ENCODE measurements at places on chromosomes 2 and 18.

DNA sequence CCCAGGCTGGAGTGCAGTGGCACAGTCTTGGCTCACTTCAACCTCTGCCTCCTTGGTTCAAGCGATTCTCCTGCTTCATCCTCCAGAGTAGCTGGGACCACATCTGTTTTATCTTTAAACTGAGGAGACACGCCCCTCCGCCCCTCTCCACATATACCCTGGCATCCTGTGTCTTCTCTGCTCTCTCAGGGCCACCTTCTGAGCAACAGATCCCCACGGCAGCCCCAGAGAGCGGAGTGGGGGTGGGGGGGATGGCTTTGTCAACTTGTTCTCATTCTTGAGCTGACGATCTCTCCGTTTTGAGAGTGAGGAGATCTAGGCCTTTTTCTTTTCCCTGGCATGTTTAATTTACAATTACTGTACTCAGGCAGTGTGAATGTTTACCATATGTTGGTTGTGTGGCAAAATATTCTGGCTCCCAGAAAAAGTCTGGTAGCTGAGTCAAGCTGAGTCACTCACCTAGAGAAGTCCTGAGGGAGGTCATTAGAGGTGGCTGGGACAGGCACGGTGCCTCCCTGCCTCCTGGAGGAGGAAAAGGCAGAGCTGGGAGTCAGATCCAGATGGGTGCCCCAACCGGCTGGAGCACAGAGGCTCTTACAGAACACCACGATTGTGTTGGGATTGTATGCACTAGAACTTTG, 19.5 kb upstream of the ID2 start:
- DNase-seq: no peak

DNA sequence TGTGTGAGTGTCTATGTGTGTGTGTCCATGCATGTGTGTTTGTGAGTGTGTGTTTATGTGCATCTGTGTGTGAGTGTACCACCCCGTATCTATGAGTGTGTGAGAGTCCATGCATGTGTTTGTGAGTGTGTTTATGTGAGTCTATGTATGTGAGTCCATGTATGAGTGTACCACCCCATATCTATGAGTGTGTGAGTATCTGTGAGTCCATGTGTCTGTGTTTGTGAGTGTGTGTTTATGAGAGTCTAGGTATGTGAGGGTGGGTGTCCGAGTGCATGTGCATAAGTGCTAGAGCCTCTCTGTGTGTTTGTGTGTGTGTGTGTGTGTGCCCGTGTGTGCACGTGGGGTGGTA, 86.0 kb upstream of the ATG16L1 start:
- peak; percentile 60 for DNase-seq

- DNase-seq: no peak
Measured at GRCh38 chr2:132446444-132446843, 29.8 kb downstream of the GPR39 start.

- DNase-seq: no peak
Measured at GRCh38 chr2:7262727-7263126, 345.5 kb downstream of the RNF144A start.

DNA sequence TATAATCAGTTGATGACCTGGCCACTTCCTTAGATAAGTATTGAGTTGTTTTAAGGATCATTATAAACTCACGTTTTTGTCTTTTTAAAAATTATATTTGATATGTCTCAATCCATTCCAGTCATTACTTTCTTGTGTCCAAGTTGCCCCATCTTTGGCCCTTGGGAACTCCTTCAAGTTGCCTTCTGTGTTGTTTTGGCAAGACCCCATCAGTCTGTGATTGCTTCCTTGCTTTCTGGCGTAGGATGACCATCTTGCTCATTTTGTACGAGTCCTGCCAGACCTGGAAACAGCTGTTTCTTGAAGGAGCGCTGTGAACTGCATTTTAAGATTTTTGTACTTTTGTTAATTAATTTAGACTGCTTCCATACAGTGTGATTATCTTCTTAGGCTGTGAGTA, 68.9 kb upstream of the ITM2C start:
- no peak for DNase-seq

DNA sequence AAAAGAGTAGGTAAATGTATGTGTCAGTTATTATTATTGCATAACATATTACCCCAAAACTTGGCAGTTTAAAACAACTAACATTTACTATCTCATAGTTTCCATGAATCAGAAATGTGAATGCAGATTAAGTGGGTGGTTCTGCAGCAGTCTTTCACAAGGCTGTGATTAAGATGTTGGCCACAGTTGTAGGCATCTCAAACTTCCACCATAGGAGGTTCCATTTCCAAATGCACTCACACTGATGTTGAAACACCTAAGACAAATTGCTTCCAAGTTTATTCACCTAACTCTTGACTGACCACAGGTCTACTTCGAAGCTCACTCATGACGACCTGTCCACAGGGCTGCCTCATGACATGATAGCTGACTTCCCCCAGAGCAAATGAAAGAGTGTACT, 360.8 kb downstream of the GRB14 start:
- no peak for DNase-seq

- peak; percentile 22 for DNase-seq
Measured at GRCh38 chr2:108182489-108182888, 57.3 kb upstream of the SULT1C3 start.

GRCh38 chr2:204449977-204450376, 95.3 kb upstream of the PARD3B start:
- DNase-seq: no peak

DNA sequence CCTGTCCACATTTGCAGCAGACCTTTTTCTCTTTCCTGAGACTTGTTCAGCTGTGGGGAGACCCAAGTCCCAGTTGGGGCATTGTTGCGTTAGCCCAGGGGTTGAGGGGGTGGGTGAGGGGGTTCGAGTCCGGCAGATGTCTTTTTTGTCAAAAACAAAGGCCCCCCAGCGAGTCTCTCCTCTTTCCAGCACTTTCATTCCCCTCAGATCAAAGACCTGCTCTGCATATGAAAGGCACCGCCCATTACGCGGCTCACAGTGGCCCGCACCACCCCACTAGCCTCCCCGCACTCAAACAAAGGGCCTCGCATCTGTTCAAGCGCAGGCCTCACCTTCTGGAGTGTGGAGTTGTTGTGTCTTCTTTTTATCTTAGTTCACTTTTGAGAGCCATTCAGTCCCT, 25.2 kb downstream of the TRABD2A start:
- DNase-seq: no peak

- no peak for DNase-seq
Measured at GRCh38 chr2:148533685-148534084, 110.9 kb upstream of the EPC2 start.

DNA sequence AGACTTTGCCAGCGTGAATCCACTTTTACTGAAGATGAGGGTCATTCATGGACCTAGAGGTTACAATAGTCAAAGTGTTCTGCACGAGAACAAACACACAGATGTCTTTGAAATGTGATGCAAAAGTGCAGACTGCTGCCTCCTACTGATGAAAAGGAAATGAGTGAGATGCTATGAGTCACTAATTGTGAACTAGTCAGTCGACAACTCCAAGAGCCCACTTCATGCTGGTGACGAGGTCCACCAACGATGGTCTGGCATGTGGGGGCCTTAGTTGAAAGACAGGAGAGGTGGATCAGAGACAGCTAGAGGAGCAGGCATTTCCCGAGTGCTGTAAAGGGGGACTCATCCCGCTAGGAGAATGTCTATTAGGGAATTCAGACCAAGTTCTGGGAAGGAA, 17.1 kb upstream of the ZNF236 start:
- no peak for DNase-seq

GRCh38 chr2:177667626-177668025, 275.1 kb downstream of the AGPS start:
- no peak for DNase-seq

GRCh38 chr2:43490252-43490786, 105.5 kb downstream of the THADA start:
- no peak for DNase-seq

DNA sequence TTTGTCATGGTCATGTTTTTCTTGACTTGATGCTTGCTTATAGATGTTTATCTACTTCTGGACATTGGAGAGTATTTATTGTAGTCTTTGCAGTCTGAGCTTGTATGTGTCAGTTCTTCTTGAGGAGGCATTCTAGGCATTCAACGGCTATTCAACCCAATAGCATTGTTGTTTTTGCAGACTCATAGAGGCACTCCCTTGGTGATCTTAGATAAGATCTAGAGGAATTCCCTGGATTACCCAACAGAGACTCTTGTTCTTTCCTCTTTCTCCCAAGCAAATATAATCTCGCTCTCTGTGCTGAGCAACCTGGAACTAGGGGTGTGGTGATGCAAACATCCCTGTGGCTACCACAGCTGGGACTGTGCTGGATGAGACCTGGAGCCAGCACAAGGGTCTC, 40.4 kb downstream of the SYT4 start:
- DNase-seq: no peak

DNA sequence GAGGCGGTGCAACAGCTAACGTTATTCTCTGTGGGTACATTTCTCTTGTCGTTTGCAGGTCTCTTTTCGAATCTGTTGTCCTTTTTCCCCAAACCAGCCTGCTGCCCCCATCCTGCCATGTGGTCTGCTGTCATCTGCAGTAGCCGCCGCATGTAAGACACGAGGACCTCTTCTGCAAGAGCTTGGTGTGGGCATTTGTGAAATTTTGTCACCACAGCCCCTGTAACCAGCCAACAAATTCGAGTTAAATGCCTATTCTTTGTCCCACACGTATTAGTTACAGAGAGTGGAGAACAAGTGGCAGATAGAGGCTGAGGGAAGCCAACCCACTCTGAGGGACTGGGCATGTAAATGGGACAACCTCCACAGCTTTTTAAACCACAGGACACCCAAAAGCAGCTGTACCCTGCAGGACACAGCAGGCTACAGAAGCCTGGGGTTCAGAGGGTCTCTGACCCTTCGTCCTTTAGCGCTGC, 35.0 kb downstream of the ITGA6 start:
- DNase-seq: no peak

GRCh38 chr18:11454040-11454439, 155.4 kb upstream of the SLC35G4 start:
- no peak for DNase-seq
